Activated naive CD8-positive, alpha-beta T cell treated with anti-CD3 and anti-CD28 coated beads, Interleukin-2, amount 50 U/mL, for 16 hours (primary cell): ENCODE measurements at places on chromosomes 7 and 10.

GRCh38 chr10:89810908-89811525, 109.6 kb downstream of the KIF20B start:
- DNase-seq: no peak

DNA sequence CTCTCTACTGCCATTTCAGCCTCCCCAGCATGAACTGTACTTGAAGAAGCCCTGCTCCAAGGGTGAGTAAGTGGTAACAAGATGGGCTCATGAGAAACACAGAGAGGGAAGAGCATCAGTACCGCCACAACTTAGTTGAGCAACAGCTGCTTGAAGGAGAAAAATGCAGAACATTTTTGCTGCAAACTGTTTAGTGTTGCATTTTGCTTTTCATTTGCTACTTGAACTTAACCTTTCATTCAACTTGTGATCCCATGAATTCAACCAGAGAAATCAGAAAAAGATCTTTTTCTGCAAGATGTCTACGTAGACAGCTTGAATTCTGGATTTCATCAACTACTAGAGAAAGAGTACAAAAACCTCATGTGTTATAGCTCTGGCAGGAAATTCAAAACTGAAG, 40.7 kb downstream of the ANK3 start:
- no peak for DNase-seq

DNA sequence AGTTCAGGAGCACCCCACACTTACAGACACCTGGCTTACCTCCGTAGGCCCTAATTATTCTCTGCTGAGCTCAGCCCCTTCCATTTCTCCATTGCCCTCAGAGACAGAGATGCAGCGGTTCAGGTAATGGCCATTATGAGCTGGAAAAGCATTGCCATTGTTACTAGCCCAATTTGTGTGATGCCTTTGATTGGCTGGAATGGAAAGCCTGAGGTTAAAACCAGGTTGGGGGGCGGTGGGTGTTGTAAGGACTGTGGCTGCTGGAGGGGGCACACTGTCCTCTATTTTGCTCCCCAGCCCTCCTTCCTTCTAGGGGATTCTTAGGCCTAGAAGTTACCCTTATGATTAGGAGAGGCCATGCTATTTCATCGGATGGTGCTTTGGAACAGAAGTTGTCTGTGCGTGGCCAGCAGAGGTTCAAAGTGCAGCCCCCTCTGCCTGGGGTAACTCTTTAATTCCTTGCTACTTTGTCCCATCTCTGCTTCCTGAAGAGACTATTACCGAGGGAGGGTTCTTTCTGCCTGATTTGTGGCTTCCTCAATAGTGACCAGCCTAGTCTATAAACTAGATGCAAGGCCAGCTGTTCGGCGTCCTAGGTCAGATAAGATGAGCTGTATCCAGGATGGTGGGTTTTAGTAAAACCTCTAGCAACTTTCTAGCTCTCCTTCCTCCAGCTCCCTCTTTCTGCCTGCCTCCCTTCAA, 14.2 kb upstream of the ACSL5 start:
- DNase-seq: no peak

DNA sequence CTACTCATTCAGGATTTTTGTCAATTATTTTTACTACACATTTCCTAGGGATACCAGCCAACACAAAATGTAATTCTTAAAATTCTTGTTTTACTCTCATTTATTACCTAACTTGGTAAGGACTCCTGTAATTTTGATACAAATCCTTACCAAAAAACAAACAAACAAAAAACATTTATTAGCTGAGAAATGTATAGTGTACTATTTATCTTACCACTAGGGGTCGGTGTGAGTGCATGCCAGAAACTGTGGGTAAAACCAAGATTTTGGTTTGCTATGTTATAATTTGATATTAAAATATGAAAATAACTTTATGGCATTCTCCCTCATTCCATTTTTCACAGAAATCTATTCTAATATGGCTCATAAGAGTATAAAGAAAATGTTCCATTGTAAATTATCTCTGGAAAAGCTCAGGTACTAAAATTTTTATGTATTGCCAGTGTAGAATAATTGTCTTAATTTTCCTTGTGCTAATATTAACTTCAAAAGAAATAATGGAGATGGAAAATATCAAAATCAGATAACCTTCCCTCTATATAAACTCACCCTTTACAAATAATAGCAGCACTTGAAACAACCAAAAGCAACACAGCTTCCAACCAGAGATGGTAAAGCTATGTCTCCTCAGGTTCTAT, 290.8 kb upstream of the PCDH15 start:
- DNase-seq: no peak

DNA sequence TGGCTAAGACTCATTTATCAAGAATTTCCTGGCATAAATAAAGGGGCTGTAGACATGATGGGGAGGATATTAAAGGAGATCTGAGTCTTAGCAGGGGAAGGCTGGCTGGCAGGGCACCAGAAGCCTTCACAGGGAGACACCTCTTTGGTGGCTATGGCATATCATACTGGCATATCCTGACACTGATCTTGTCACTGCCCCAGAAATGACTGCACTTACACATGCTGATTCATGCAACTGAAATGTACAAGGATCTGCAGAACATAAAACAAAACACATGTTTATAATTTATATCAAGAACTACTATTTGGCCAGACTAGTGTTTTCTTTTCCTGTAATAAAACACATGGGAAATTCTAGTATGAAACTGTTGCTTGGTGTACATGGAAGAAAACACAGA, 5.5 kb upstream of the LIPN start:
- no peak for DNase-seq

- DNase-seq: no peak
Measured at GRCh38 chr10:95214793-95215192, 20.8 kb downstream of the ACSM6 start.

- no peak for DNase-seq
Measured at GRCh38 chr7:149853157-149853556, 15.0 kb downstream of the ZNF862 start.

DNA sequence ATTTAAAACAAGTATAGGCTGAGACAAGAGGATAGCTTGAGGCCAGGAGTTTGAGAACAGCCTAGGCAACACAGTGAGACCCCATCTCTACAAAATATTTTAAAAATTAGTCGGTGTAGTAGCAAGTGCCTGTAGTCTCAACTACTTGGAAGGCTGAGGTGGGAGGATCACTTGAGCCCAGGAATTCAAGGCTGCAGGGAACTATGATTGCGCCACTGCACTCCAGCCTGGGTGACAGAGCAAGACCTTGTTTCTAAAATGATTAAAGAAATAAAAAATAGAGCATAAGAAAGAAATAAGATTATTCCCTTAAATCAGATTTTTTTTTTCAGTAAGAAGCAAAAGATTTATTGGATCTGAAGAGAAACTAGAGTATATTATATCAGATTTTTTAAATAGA, 11.7 kb downstream of the LRRC20 start:
- no peak for DNase-seq

DNA sequence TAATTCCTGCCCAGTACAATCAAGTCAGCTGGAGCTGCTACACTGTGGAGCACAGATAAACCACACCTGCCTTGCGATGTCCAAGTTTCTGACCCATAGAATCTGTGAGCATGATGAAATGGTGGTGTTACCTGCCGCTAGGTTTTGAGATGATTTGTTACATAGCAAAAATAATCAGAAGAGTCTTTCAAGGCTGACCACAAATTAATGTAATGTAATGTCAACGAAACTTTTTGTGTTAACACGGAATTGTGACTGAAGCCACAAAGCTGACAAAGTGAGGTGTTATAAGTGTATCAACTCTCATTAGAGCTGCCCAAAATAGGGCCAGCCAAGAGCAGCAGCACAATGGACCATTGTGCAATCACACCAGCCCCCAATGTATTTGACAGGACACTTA, 75.7 kb downstream of the AHR start:
- DNase-seq: no peak

DNA sequence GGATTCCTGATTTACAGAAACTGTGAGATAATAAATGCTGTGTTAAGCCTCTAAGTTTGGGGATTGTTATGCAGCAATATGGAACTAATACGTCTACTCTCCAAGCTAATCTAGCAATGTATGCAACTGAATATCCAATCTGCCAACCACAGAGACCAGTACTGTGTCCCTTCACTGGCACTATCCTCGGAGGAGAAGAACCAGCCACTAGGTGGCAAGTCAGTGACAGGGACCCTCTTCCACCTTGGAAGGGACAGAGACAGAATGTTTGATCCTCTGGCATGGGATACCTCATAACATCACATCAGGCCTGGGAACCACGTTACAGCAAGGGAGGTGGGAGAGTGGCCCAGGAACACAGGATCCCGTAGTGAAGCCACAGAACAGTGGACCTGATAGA, 96.4 kb downstream of the CREM start:
- no peak for DNase-seq

DNA sequence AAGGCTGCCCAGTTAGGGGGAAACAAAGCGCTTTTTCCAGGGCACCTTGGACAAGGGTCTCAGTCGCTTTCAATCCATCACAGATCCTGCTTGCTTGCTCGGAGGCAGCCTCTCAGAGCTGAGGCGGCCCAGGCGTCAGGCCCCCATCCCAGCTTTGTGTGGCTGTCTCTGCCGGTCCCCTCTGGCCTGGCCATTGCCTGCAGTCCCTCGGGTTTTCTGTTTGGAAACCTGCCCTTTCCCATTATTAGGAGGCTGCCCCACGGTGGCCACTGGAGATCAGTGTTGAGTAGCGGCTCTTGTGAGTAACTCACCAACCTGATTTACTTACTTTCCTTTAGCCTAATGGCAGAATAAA, 216.1 kb downstream of the GLRX3 start:
- no peak for DNase-seq

DNA sequence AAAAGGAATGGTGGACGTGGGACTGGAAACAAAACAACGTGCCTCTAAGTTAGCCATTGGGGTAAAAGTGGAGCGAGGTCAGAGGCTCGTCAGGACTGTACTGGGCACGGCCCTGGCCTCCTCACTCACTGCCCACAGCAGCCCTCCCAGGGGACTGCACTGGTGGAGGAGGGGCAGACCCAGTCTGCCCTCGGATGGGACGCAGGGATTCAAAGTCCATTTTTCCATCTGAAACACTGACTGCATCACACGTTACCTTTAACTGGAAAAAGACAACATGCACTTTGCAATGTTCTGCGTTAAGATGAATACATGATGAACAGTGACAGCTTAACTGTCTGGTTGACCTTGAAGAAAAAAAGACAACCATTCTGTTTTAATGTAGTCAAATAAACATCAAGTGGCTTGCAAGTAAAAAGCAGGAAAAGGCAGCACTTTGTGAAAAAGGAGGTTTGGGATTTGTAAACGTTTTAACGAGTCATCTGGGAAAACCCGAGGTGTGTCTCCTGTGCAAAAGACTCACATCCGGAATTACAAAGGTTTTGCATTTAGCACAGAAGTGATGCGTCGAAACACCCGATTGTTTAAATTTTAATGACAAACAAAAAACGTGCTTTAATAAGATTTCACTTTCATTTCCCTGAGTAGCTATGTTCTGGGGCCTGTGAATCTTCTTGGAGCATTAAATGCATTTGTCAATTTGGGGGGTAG, 18.8 kb downstream of the KLF6 start:
- no peak for DNase-seq

DNA sequence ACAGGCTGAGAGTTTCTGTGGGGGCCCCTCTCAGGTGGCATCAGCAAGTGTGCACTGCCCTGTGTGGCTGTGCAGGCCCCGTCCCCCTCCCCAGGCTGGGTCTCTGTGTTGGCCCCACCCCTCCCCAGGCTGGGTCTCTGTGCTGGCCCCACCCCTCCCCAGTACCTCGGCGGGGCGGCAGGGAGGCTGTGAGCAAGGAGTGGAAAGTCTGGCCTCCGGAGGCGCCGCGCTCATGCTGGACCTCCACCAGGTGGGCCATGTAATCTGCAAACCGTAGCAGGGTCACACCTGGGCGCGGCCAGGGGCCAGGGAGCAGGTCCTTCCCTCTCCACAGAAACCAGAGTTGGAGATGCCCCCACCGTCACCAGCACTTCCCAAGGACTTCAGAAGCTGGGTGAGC, 21.4 kb upstream of the MICALL2 start:
- no peak for DNase-seq

GRCh38 chr7:44150466-44150832, 9.3 kb upstream of the MYL7 start:
- DNase-seq: no peak

- no peak for DNase-seq
Measured at GRCh38 chr10:386771-387592, 251.7 kb downstream of the ZMYND11 start.

GRCh38 chr10:132458071-132458585, 61.1 kb downstream of the PWWP2B start:
- DNase-seq: no peak

DNA sequence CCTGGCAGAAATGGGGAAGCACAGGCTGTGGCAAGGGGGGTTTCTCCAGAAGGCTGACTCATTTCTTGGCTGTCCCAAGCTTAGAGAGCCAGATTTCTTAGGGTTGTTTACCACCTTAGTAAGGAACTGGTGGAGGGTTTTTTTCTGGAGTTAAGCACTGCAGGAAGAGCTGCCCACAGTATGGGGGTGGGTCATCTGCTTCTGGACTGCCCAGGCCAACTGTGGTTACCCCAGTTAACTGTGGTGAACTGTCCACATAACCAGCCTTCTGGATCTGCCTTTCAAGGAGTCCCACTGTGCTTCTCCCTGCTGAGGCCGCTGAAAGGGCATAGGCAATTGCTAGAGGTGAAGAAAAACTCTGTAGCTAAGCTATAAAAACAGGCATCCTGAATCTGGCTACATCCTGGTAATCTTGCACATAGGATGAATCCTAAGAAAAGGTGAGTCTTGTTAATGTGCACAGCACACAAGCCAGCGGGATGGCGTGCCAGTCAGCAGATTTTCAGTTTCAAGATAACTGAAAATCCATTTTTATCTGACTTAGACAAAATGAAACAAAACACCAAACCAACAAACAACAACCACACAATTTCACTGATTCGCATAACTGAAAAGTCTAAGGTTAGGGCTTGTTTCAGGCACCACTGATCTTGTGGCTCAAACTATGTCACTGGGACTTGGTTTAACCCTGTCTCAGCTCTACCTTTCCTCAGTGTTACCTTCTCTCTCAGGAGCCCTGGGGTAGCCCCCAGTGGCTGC, 21.6 kb upstream of the TSPAN33 start:
- DNase-seq: no peak

- DNase-seq: no peak
Measured at GRCh38 chr10:88499569-88500470, 83.3 kb downstream of the RNLS start.

GRCh38 chr7:133934262-133934976, 192.7 kb upstream of the LRGUK start:
- no peak for DNase-seq

DNA sequence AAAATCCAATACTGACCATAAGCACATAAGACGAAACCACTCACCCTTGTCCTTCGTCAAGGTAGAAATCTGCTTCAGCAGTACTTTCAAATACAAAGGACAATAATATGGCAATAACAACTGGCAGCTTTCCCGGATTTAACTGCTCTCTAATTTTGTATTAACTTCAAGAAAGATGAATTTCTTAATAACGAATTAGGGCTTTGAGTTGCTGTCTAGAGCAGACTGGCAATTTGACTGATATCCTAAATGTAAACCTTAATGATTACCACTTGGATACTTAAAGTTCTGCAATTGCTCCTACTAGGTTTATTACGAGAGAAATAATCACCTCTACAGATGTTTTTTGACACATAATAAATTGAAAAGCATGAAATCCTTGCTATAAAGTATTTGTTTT, 418.7 kb downstream of the MAGI2 start:
- no peak for DNase-seq
